ENCODE measurements at places on chromosomes 1 and 21. TPM values are rescaled to one million over a fixed set of nuclear protein-coding genes. Genes with fewer than 3 reads are reported as not detected.

GRCh38 chr21:42733874-42734273 is 80.5 kb downstream of the PDE9A start:
- DNase-seq = no peak

Gene TFF2
- total RNA-seq = not detected

DNA sequence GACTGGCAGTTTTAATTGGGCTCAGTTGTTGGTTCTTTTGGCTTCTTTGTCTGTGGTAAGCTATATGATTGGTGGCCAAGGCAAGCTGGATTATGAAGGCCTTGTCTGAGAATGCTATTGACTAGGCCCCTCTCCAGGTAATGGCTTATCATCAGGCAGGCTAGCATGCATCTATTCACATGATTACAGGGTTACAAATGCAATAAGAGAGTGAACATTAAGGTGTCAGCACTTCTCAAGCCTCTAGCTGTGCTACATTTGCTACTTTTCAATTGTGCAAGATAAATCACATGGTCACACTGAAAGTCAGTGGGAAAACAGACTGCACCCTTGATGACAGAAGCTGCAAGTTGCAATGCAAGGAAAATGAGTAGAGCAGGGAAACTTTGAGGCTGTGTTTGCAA is 550.9 kb upstream of the TMPRSS15 start:
- no peak for DNase-seq

- no peak for DNase-seq
Observed at GRCh38 chr1:36542962-36543515, 60.3 kb upstream of the CSF3R start.
